ENCODE measurements at places on chromosomes 16 and 17.

DNA sequence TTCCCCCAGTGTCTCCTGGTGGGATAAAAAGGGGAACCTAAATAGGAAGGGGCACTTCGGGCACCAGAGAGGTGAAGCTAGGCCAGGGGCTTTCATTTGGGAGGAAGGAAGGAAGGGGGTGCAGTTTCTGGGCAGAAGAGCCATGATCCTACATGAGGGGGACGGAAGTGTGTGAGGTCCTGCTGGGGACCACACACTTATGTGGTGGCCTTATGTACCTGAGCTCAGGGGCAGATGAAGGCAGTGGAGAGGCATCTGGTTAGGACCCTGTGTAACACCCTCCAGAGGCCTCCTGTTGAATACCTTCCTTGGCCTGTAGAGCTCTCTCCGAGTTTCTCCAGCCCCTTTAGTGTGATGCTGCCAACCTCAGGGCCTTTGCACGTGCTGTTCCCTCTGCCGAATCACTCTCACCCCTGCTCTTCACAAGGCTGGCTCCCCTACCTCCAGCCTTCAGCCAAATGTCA is 21.2 kb downstream of the IGFBP4 start:
- DNase-seq: no peak

DNA sequence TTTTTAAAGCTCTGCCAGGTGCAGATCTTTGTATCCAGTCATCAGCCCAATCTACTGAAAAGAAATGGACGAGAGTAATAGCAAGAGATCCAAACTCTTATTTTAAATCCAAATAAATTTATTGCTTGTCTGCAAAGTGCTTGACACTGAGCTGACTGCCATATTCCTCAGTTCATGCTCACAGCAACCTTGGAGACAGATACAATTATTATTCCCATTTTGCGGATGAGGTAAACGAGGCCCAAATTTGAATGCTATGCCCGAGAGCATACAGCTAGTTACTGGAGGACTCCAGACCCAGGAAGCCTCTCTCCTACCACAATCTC is 620 bp downstream of the NOB1 start:
- DNase-seq: no peak

- DNase-seq: no peak
Observed at GRCh38 chr17:69326377-69327059, 415 bp downstream of the ABCA5 start.

DNA sequence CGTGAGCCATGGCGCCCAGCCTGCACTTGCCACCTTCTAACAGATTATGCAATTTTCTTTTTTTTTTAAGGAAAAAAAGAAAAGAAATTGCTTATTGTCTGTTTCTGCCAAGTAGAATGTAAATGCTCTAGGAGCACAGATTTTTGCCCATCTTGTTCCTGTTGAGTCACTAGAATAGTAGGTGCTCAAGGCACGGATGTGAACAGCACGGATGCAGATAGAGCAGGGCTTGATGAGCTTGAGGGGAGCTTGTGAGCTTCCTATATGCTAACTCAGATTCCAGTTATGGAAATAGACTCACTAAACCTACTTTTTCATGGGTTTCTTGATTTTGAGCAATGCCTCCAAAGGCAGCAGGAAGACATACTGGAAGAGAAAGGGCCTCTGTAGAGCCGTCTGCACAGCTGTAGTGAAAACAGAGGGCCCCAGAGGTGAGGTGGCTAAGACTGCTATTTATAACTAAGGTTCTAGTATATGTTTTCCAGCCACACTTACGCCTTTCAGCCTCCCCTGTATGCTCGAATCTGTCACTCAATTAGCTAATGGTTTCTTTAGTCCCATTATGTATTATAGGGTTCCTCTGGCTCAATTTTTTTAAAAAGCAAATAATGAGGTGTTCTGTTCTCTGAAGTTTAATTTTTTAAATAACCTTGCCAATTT is 72.8 kb downstream of the WWP2 start:
- DNase-seq: no peak

DNA sequence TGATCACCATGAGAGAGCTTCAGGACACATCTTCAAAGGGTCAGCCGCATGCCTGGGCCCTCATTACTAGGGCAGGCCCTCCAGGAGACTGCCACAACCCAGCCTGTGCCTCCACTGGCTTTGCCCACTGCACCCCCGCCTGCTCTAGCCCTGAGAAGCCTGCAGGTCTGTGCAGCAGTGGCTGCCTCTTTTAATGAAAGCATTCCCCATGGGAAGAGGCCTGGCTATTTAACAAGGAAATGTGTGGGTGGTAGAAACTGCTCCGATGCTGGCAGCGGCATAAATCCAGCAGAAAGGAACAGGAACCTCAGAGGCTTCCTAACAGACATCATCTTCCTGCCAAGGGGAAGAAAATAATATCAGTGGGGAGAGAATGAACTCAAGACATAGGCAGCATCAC is 375 bp upstream of the KRT32 start:
- DNase-seq: no peak
